Hematopoietic multipotent progenitor cell treated with erythropoietin and hydrocortisone succinate and interleukin-3 and kit ligand, for 6 days (in vitro differentiated cells): ENCODE measurements at places on chromosomes 12 and 14.

DNA sequence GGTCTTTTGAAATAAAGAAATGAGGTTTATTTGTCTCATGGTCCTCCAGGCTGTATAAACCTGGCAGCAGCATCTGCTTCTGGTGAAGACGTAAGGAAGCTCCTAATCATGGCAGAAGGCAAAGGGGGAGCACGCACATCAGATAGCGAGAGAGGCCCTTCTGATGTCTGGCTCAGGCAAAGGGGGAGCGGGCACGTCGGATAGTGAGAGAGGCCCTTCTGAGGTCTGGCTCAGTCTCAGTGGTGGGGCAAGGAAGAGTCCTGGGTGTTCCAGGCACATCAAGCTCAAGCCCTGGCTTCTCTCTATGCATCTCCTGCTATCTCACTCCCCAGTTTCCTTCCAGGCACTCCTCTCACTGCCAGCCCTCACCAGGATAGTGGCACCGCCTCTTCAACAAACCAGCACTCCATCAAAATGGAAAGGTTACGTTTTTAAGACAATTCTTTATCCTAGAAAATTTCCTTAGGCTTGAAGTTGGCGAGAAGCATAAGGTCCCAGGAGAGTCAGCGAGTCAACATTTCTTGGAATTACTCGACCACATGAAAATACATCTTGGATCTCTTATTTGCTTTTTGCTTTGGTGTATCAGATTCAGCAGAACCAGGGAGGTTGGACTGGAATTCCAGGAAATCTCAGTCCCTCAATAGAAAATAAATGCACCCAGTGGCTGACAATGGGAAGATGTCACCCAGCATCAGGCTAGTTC is 189.6 kb upstream of the TMEM132C start:
- no peak for DNase-seq

DNA sequence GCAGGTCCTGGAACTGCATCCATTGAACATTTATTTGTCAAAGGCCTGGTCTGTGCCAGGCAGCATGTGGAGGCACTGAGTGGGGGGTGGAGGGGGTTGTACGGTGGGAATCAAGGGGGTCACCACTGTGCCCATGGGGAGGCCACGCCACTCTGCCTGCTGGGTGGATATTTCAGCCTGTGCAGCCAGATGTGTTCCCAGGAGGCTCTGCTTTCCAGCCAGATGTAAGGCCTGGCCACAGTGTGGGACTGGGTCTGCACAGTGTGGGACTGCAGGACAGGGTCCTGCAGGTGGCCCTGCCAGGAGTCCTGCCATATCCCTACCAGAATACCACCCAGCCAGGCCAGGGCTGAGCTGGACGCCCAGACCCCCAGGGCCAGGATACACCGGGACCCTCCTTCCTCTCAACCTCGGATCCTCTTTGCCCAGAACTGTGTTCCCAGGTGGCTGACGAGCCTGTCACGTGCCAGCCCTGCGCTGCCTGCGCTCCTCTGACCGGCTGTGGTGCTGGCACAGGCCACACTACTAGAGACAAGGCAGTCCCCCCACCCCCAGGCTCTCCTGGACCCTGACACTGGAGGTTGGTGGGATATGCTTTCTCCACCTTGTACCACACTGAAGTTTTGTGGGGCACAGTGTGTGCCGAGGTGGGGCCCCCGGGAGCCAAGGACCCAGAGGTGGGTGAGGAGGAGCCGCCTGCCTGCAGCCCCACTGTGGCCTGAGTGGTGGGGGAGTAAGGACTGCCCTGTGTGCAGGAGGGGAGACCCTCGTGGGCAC is 17.5 kb downstream of the XRCC3 start:
- DNase-seq: no peak

DNA sequence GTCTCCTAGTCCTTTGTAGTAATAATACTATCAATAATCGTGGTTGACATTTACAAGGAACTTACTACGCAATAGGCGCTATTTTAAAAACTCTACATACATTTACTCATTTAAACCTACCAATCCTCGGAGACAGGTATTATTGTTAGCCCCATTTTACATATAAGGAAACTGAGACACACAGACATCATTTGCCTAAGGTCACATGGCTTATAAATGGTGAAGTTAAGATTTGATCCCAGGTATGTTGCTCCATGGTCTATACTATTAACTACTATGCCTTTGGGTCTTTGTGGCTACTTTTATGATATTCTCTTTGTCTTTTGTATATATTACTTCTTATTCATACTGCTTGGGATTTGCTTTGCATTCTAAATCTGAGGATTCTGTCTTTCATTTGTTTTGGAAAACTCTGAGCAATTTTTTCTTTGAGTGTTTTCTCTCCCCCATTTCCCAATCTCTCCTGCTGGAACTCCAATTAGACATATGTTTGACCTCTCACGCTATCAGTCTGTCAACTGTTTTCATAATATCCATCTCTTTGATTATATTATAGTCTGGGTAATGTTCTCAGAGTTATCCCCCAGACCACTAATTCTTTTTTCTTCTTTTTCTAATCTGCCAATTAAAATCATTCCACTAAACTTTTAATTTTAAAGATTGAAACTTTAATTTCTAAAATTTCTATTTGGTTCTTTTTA is 10.9 kb downstream of the NT5DC3 start:
- no peak for DNase-seq

- peak; percentile 27 for DNase-seq
Measured at GRCh38 chr12:111271674-111272418, 97.0 kb downstream of the PHETA1 start.

GRCh38 chr12:86496595-86496994 is 240.4 kb upstream of the MGAT4C start:
- DNase-seq: no peak

- no peak for DNase-seq
Measured at GRCh38 chr12:92756898-92757596, 54.3 kb downstream of the PLEKHG7 start.

GRCh38 chr14:89428546-89429198 is 11.6 kb upstream of the FOXN3 start:
- no peak for DNase-seq

GRCh38 chr12:120259418-120260202 is 5.9 kb downstream of the PXN start:
- no peak for DNase-seq

GRCh38 chr12:116790066-116790465 is 52.0 kb downstream of the RNFT2 start:
- no peak for DNase-seq

- DNase-seq: no peak
Measured at GRCh38 chr12:50574601-50575348, 70.0 kb downstream of the DIP2B start.

GRCh38 chr12:50201987-50202521 is 34.9 kb upstream of the CERS5 start:
- no peak for DNase-seq

GRCh38 chr12:10722905-10723746 is at the start of gene YBX3:
Gene YBX3 (minus strand): TSS chr12:10723323. CDS start chr12:10723111, 212 bp downstream.
- DNase-seq: peak; percentile 92

DNA sequence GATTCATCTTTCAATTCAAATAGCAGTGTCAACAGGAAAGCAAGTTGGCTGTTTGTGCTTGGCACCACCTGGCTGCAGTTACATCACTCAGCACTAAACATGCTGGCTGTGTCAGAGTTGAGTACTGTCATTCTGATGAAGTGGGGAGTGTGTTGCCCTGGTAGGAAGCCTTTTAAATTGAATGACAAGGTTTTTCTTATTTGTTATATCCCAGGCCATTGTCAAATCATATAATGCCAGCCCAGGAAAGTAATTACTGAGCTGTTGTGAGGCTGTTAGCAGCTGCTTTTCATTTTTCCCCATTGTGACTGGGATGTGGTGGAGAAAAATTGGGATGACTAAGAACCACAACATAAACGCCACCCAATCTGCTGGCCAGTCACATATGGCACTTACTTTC is 106.5 kb upstream of the PRKD1 start:
- no peak for DNase-seq

- DNase-seq: no peak
Measured at GRCh38 chr14:79802093-79802492, 409.2 kb downstream of the DIO2 start.

DNA sequence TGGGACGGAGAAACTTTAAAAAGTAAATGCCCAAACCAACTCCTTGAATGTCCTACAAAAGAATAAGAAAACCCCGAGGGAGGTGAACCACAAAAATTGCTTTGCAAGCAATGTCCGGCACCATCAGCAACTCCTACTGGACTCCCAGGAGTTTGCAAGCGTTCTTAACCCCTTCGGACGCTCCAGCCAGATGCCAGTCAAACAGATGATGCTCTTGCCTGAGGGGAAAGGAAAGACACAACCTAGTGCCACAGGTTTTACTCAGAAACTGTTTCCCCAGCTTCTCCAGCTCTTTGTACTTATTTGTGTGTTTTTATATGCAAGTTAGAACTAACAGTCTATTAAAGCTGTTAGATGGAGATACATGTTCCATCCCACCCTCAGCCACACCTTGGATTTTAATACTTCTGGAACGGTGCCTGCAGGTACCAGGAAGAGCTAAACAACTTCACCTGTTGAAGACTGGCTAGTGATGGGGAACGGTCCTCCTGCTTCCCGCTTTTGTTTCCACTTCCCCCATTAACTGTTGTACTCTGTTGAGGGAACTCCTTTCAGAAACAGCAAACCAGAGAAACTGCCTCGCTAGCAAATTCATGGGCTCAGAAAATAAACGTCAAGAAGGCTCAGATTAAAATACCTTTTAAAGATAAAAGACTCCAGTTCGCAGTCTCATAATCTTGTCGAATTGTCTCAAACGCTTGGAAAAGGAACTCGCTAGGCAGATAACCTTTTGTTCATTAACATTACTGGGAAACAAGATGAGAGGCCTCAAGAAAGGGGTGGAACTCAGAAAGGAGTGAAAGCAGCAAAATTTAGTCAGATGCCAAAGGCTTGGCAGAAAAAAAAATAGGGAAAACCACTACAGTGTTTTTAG is 1.1 kb upstream of the FERMT2 start:
- DNase-seq: peak; percentile 27

DNA sequence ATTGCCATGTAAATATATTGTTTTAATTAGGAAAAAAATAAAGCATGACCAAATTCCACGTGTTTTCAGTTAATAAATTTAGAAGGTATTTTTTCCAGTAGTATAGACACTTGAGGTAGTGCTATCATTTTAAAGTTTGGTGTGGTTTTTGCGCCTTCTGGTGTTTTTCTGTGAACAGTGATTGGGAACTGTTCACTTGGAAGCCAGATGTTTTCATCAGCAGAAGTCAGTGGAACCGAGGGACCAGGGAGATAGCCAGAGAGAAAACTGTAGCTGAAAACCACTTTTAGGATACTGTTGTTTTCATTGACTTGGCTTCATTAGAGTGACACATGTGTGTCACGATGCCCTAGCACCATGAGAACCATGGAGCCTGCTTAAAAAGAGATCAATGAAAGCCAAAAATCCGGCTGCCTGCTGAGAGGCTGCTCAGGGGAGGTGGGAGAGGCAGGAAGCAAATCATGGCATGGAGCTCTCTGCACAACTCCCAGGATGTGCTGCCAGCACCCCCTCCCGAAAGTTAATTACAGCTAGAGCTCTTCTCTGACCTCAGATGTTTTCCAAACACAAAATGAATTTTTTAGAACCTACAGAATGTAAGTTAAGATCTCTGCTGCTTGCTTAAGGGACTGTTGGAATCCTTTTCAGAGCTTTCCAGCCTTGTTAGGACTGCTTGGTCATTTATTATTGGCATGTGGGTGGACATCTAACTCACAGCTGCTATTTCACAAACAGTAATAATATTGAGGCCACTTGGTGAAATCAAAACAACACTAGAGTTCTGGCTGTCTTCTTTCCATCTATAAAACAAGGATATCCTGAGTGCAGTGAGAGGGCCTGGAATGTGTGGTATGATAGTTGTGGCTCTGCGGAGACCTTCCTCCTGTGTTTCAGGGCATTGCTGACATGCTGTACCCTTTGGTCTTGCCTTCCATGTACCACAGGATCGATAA is 192.3 kb downstream of the ANO4 start:
- no peak for DNase-seq

DNA sequence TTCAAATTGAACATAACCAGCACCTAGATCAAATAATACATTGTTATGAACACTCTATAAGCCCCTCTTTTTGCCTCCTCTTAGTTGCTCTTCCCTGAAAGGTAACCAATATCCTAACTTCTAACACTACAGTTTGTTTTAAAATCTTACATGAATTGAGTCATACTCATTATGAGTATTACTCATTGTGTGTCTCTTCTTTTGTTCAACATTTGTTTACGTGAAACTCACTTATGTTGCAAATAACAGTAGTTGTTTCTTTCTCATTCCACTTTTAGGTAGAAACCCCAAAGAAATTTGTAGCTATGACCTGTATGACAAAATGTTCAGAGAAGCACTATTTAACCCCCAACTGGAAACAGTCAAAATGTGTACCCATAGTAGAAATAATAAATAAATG is 6.6 kb downstream of the LRRC9 start:
- DNase-seq: no peak

DNA sequence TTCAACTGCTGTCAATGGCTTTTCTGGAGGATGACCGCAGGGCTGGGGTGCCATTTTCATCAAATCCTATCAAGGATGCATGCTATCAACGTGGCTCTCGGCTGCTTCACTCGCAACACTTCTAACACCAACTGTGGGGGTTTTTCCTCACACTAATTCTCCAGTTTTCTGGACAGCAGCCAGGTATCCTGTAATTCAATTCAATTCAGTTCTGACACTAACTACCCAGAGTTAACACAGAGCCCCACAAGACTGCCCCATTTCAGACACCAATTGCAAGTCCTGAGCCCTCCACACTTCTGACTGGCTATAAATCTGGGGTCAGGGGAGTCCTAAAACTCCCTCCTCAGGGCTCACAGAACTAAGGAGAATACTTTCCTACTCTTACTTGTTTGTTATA is 55.3 kb upstream of the TMCC3 start:
- DNase-seq: no peak

GRCh38 chr14:64879635-64880220 is at the start of gene SPTB:
Gene SPTB (minus strand): TSS chr14:64879907. CDS start chr14:64823094, 56,813 bp downstream.
- peak; percentile 94 for DNase-seq

DNA sequence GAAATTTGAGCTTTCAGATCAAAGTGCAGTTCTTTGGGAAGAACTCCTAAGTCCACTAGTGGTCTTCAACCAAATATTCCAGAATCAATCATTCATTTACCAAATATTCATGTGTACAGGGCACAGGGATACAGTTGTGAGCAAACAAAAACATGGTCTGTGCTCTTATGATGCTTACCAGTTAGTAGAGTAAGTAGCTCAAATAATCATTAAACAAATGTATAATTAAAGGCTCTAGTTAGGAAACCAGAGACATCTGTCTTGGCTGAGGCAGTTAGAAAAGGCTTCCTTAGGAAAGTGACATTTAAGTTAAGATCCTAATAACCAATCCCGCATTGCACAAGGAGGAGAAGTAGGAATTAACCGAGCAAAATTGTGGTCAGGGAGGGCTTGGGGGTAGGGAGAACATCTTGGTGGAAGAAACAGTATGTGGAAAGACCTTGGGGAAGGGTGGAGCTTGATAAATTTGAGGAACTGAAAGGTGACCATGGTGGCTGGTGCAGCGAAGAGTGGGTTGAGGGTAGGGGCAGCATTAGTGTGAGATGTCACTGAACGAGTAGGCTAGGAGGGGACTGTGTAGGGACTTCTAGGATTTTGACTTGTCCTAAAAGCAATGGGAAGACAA is 40.0 kb downstream of the PEBP1 start:
- DNase-seq: peak; percentile 13
